ENCODE measurements at places on chromosomes 6 and 20.

DNA sequence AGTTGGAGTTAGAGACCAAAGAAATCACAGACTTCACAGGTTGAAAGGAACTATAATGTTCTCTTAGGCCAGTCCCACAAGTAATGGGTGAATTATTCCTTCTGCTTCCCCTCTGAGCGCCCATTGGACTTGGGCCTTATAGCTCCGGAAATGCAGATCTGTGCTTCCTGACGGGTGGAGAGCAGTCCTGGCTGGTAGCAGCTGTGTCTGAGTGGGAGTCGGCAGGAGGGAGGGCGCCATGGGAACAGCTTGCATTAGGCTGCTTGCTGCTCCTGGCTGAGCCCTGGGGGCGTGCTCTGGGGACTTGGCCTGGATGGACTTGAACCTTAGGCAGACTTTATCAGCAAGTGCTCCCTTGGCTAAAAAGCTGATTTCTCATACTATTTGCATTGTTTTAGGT, 18.4 kb upstream of the NUP153 start:
- no peak for DNase-seq

DNA sequence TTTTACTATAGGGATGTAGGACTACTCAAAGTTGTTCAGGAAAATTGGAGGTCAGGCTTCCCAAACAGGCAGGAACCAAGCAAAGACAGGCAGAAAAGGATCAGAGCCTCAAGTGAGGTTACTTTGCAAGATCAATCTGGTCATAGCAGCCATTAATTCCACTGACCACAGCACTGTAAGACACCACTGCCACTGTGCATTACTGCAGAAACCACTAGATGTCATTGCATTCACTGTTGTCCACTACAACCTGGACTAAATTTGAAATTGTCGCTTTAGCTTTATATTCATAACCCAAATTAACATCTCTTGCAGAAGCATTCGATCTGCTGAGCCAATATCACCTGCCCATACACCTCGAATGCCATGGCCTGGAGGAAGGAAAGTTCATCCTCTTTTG, 126.9 kb upstream of the UFL1 start:
- no peak for DNase-seq

GRCh38 chr6:135209803-135210202, 28.7 kb downstream of the MYB start:
- DNase-seq = no peak

DNA sequence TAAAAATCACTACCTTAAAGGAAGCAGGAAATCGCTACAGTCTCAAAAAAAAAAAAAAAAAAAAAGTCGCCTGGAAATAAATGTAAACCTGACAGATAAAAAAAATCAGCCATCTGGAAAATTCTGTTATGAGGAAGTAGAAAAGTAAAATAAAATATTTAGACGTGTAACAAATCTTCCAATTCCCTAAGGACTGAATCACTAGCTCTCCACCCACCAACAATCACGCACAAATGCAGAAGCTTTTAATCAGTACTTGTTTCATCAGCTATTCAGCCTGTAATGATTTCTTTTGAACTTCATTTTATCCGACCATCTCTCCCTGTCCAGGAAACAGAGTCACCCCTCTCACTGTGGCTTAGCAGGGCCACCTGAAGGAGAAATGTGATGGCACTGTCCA, 59.0 kb downstream of the SLC23A2 start:
- DNase-seq = no peak

GRCh38 chr20:48456366-48457192, 371.2 kb downstream of the PREX1 start:
- no peak for DNase-seq

Data from CD4-positive, alpha-beta T cell treated with Interleukin-17A for 4 hours (primary cell).